ENCODE measurements at places on chromosomes 11 and 22. TPM values are rescaled to one million over a fixed set of nuclear protein-coding genes. Genes with fewer than 3 reads are reported as not detected.

The PPFIBP2 gene
- 12.6 TPM for polyA plus RNA-seq

The EMID1 gene
- polyA plus RNA-seq = 16.8 TPM

The MS4A14 gene
- 0.30 TPM for polyA plus RNA-seq

The MMP13 gene
- polyA plus RNA-seq = not detected

The OR52H1 gene
- polyA plus RNA-seq = not detected

The TENM4 gene
- 1.6 TPM for polyA plus RNA-seq

The NAV2 gene
- polyA plus RNA-seq = 5.8 TPM

The OR51E2 gene
- 0.09 TPM for polyA plus RNA-seq

The PLAAT5 gene
- polyA plus RNA-seq = 3.7 TPM

The NOX4 gene
- 0.33 TPM for polyA plus RNA-seq

The FGF19 gene
- polyA plus RNA-seq = not detected

The ELMOD1 gene
- 0.12 TPM for polyA plus RNA-seq

The LGR4 gene
- polyA plus RNA-seq = 27.0 TPM

The CSNK2A3 gene
- polyA plus RNA-seq = not detected

The TIMM8B gene
- 49.4 TPM for polyA plus RNA-seq

The MFRP gene
- not detected for polyA plus RNA-seq

The GLYAT gene
- polyA plus RNA-seq = not detected

The ISX gene
- polyA plus RNA-seq = 0.14 TPM

The KCNJ1 gene
- 0.28 TPM for polyA plus RNA-seq

The DMC1 gene
- polyA plus RNA-seq = 0.14 TPM

The SCGB1D2 gene
- polyA plus RNA-seq = not detected

The CLDN25 gene
- polyA plus RNA-seq = not detected

The CDC42EP2 gene
- polyA plus RNA-seq = 4.8 TPM

The SPDYC gene
- not detected for polyA plus RNA-seq

The OR4C5 gene
- not detected for polyA plus RNA-seq

The SLC37A2 gene
- polyA plus RNA-seq = 0.61 TPM

The CCDC15 gene
- polyA plus RNA-seq = 0.23 TPM

The NRIP3 gene
- 0.04 TPM for polyA plus RNA-seq

The TMEM151A gene
- polyA plus RNA-seq = 1.6 TPM

The NTM gene
- polyA plus RNA-seq = 0.04 TPM

The OPCML gene
- polyA plus RNA-seq = 0.26 TPM

The PDE3B gene
- polyA plus RNA-seq = 5.5 TPM
